ENCODE measurements at places on chromosomes 1 and 21.

DNA sequence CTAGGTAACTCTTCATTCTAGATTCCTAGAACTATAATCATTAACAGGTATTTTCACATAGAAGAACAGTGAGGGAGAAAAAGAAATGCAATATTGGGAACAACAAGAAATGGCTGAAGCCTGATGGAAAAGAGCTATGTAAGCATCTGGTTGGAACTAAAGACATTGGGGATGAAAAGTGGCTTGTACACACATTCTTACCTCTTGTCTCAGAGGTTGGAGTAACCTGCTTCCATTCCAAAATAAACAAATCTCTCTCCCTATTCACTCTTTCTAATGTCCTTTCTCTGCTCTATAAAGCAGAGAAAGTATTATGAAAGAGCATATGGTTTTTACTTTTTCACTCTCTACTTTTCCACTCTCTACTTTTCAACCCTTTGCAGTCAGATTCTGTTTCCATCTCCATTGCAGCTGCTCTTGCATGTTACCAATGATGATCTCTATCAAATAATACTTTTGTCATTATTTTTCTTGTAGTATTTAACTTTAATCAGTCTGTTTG lies 37.5 kb downstream of the CMPK1 start:
- no peak for DNase-seq

GRCh38 chr1:23473037-23473800 lies 10.8 kb downstream of the ASAP3 start:
- no peak for DNase-seq

DNA sequence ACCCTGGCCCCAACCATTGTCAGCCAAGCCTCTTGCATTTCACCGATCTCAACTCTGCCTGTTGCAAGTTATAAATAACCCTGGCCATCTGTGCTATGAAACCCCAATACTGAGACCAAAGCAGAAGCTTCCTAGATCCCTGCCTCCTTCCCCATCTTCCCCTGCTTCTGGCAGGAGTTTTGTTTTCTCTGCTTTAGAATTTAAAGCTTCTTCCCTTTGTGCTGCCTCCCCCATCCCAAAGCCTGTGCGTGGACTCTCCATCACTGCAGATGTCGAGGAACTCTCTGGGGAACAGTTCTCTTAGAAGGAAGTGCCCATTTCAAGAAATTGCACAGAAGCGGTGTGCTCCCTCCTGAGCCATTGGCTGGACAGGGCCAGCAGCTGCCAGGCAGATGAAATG lies 17.4 kb upstream of the MYOG start:
- no peak for DNase-seq

GRCh38 chr1:41547336-41547735 lies 62.9 kb upstream of the EDN2 start:
- DNase-seq, result no peak

DNA sequence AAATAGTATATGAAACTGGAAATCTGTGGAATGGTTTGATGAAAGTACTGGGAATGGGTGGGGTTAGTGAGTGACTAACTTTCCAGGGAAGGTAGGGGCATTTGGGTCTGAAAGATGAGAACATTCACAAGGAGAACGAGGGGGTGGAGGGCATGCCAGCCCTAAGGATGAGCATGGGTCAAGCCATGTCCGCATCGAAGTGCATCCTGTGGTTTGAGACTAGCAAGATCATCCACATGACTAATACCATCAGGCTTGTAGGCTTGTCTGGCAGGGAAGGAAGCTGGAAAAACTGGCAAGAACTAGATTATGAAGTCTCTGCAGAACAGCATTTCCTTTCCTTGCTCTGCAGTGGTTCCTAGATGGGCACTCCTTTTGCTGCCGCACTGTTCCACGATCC lies 70.4 kb upstream of the UBE2U start:
- DNase-seq, result peak; percentile 73

DNA sequence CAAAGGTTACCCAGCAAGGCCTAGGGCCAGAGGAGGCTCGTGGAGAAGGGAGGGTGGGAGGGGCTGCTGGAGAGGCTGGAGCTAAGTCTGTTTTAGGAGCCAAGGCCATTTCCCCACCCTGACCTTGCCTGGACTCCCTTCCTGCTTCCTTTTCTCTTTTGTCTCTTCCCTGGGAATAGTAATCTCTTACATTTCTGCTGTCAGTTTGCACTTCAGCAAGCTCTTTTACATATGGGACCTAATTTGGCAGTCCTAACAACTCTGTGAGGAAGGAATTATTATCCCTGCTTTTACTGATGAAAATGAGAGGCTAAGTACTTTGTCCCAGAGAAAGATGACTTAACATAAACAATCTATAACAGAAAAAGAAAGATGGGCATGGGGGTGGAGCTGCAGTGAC lies 13.8 kb downstream of the OPTC start:
- no peak for DNase-seq

DNA sequence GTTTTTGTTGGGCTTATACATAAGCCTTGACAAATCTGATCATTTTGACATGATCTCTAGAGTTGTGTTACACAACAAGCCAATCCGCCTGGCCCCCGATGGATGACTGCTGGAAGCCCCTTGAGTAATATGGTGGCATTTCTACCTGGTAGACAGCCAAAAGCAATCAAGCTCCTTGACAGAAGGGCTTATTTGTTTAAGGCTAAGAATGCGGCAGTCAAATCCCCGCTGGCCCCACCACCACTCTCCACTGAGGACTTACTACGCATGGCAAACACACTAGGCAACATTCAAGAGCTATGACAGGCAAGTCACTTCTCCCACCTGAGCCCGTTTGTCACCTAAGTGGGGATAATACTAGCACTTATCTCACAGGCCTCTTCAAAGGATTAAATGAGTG lies 33.4 kb upstream of the C1orf198 start:
- DNase-seq, result no peak

DNA sequence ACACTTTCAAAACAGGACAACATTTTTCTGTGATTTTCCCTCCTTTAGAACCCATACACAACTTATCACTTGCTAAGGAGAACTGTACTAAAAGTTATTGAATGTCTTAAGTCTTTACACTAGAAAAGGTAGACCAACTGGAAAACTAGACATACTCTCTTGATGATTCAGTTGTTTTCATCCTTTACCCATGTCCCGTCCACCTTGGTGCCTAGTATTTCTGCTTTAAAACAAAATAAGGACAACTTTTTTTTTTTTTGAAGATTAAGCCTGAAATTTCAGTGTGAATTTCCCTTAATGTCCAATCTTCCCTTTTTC lies 4.5 kb downstream of the CDKN2C start:
- DNase-seq, result no peak

- no peak for DNase-seq
These were observed 810 bp upstream of the HLX start for GRCh38 chr1:220878191-220879075.

GRCh38 chr1:74468982-74469603 lies 43.3 kb downstream of the LRRC53 start:
- DNase-seq, result no peak

DNA sequence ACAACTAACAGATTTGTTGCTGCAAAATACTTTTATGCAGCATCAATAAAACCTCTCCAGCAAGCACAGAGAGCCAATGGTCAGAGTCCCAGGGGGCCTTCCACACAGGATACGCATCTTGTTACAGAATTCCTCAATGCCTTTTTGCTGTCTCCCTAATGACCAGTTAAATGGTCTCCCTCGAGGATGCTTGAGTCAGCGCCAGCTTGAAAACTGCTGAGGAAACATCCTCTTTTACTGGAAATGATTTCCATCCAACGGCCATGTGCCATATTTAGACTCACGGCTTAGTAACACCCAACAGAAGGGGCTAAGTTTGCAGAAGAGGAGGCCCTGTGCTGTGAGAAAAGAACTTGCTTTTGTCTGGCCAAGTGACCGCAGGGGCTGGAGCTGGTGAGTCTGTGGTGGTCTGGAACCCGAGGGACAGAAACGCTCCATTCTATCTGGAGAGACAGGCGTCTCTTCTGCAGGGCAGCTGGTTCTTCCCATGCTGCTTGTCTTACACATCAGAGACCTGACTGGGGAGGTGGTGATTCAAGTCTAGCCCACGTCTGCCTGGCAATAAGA lies 496.4 kb downstream of the SETD4 start:
- DNase-seq, result peak; percentile 98

- DNase-seq, result peak; percentile 9
These were observed 42.3 kb downstream of the LACTBL1 start for GRCh38 chr1:22930240-22930912.

GRCh38 chr21:26965907-26966581 lies 844 bp downstream of the ADAMTS5 start:
- no peak for DNase-seq

DNA sequence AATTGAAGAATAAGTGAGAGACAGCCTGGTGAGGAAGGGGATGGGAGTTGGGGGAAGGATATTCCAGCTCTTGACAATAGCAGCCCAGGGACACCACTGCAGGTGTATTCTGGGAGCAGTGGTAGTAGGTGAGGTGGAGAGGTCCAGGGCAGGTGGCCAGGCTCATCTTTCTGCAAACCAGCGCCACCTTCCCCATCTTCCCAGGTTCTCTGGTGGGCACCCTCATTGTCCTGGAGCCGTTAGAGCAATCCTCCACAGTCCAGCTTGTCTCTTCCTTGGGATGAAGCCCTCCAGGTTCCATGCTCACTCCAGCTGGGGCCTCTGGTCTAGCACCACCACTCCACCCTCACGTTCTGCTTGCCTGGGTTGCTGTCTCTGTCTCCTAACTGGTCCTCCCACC lies 97.0 kb downstream of the IER5 start:
- no peak for DNase-seq

GRCh38 chr1:178282949-178283367 lies 189.1 kb downstream of the RASAL2 start:
- DNase-seq, result peak; percentile 14

DNA sequence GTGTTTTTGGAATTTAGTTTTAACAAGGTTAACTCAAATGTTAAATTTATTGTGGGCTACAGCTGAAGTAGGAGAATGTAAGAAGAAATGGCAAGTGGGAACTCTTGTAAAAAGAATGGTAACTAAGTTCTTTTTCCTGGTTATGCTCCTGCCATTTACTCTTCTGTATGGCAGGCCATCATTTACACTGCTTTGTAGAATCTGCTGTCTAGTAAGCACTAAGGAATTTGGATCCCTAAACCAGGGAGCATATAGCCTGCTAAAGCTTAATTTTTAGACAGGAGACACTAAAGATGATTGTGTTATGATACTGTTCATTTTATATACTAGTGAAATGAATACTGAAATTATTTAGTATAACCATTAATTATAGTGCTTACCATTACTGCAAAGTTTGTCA lies 85.3 kb downstream of the CAMTA1 start:
- DNase-seq, result no peak

DNA sequence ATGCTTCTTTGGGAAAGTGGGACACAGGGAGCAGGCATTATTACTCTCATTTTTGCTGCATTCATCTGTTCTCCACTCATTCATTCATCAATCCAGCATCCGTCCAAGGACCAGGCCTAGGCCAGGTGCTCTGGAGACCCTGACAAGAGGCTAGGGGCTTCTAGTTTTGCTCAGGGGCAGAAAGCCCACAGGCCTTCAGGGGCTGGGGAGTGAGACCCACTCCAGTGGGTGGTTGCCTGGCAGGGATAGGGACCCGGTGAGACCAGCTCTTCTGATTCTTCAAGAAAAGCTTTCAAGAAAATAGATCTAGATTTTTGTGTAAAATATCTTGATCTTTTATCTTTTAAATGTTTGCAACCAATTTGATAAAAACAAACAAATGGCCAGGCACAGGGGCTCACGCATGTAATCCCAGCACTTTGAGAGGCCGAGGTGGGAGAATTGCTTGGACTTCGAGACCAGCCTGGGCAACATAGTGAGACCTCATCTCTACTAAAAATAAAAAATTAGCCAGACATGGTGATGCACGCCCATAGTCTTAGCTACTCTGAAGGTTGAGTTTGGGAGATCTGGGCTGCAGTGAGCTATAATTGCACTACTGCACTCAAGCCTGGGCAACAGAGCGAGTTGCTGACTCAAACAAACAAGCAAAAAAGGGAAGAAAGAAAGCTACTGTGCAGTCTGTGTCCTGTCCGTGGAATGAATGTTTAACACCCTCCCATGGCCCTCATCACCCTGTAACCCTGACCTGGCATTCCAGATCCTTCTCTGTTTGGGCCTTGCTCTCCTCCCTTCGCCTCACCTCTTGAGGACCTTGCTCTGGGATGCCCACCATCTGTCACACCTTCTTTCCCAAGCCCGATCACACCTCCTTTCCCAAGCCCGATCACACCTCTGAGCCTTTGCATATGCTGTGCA lies 17.3 kb upstream of the LRP8 start:
- DNase-seq, result no peak

GRCh38 chr1:229180161-229180560 lies 90.8 kb upstream of the RAB4A start:
- no peak for DNase-seq

GRCh38 chr1:7613851-7614205 lies 157.3 kb upstream of the VAMP3 start:
- no peak for DNase-seq

DNA sequence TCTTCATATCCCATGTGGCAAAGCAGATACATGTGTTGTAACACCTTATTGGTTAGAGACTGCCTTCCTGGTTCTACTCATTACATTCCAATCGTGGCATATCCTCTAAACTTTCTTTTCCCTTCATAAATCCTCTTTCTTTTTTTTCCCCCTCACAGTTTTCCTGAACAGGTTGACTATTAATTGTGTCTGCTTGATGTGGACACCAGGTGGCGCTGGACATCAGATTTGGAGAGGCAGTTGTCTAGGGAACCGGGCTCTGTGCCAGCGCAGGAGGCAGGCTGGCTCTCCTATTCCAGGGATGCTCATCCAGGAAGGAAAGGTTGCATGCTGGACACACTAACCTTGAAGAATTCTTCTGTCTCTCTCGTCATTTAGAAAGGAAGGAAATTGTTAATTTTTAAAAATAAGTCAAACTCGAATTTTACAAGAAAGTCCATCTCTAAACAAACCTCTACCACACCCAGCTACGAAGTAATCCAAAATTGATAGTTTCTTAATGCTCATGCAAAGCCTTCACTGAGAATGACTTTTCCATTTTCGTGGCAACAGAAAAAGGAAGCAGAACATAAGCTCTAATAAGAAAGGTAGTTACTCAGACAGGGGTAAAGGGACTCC lies 59.4 kb upstream of the ASB17 start:
- DNase-seq, result peak; percentile 72

GRCh38 chr1:76465030-76465429 lies 390.5 kb downstream of the ST6GALNAC3 start:
- peak; percentile 17 for DNase-seq

GRCh38 chr1:235078480-235079381 lies 49.9 kb downstream of the TOMM20 start:
- no peak for DNase-seq

GRCh38 chr1:182392050-182393028 lies 749 bp upstream of the GLUL start:
- DNase-seq, result peak; percentile 10

GRCh38 chr1:201584471-201585092 lies 45.7 kb downstream of the NAV1 start:
- peak; percentile 81 for DNase-seq

DNA sequence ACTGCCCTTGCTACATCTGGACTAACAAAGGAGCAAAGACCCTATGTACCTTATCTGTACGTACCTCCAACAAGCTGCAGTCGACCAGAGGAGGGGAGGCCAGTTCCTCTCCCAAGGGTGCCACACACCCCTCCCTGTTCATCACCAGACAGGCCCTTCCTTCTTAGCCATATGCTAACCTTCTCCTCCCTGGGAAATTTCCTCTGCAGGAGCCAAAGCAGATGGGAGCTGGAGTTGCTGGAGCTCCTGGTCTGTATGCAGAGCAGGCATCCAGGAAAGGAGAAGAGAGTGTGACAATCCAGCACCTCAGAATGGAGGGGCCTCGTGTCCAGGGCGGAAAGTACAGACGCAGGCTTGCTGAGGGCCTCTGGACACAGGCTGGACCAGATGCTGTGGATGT lies 48.5 kb downstream of the C8B start:
- no peak for DNase-seq

GRCh38 chr1:118371612-118372011 lies 186.6 kb upstream of the SPAG17 start:
- DNase-seq, result no peak
